Activated CD4-positive, alpha-beta T cell treated with anti-CD3 and anti-CD28 coated beads, Interleukin-2, amount 10 ng/mL, durations not matched to agents 24 days and 14 days (primary cell): ENCODE measurements at places on chromosomes 7 and 10.

DNA sequence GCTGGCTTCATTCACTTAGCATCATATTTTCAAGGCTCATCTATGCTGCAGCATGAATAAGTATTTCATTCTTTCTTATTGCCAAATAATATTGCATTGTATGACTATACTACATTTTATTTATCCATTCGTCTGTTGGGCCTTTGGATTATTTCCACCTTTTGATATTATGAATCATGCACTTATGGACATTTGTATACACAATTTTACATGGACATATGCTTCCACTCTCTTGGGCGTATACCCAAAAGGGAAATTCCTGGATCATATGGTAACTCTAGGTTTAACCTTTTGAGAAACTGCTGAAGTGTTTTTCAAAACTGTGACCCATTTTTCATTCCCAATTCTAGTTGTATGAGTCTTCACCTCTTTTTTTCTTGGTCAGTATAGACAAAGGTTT is 80.3 kb upstream of the GNAI1 start:
- H3K4me1 ChIP-seq: no peaks in the 10 kb centered on the region
- H3K36me3 ChIP-seq: no peaks in the 10 kb centered on the region
- H3K27ac ChIP-seq: no peak overlapping the region
- no peak overlapping the region for H3K4me3 ChIP-seq
- H3K27me3 ChIP-seq: no peaks in the 10 kb centered on the region

GRCh38 chr7:98294798-98295382 is 13.4 kb downstream of the BRI3 start:
- H3K27me3 ChIP-seq: no peaks in the 10 kb centered on the region
- H3K4me3 ChIP-seq: no peak overlapping the region
- peak; percentile 77 for DNase-seq
- H3K36me3 ChIP-seq: peaks cover 4% of the 10 kb centered on the region

- DNase-seq: peak; percentile 41
- no peaks in the 10 kb centered on the region for H3K36me3 ChIP-seq
- H3K27me3 ChIP-seq: no peaks in the 10 kb centered on the region
- H3K4me3 ChIP-seq: no peak overlapping the region
- H3K4me1 ChIP-seq: peaks cover 10% of the 10 kb centered on the region
- no peak overlapping the region for H3K27ac ChIP-seq
Observed at GRCh38 chr10:7945469-7946187, 108.9 kb upstream of the GATA3 start.

DNA sequence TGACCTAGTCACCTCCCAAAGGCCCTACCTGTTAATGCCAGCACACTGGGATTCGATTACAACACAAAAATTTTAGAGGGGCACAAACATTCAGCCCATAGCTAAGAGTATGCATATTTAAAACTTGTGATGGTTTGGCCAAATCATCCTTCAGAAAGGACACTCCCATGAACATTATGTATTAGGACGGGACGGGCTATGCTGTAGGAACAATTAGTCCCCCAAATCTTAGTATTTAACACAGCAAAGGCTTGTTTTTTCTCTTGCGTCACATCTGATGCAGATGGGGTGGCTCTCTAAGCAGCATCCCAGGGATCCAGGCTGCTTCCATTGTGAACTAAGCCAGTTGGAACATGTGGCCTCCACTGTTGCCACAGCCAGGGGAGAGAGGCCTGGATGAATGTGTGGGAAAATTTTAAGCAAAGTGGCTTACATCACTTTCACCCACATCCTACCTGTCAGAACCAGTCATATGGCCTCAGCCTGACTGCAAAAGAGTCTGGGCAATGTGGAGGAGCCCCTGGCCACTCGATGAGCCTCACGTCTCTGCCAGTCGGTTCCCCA is 26.6 kb downstream of the CHST3 start:
- peaks cover under 1% of the 10 kb centered on the region for H3K4me1 ChIP-seq
- H3K27me3 ChIP-seq: peaks cover 6% of the 10 kb centered on the region
- H3K36me3 ChIP-seq: no peaks in the 10 kb centered on the region

GRCh38 chr10:63683223-63683622 is 162.0 kb downstream of the REEP3 start:
- DNase-seq: no peak
- H3K27ac ChIP-seq: no peak overlapping the region
- no peak overlapping the region for H3K4me3 ChIP-seq
- H3K27me3 ChIP-seq: peaks cover 15% of the 10 kb centered on the region

GRCh38 chr7:104862719-104863118 is 151.3 kb upstream of the KMT2E start:
- no peak for DNase-seq
- peaks cover 19% of the 10 kb centered on the region for H3K27me3 ChIP-seq
- peaks cover 9% of the 10 kb centered on the region for H3K4me1 ChIP-seq
- H3K36me3 ChIP-seq: no peaks in the 10 kb centered on the region

- no peak overlapping the region for H3K4me3 ChIP-seq
- no peak for DNase-seq
- peaks cover 8% of the 10 kb centered on the region for H3K27me3 ChIP-seq
- H3K4me1 ChIP-seq: no peaks in the 10 kb centered on the region
- H3K36me3 ChIP-seq: no peaks in the 10 kb centered on the region
- no peak overlapping the region for H3K27ac ChIP-seq
Observed at GRCh38 chr7:110621289-110621688, 469.6 kb upstream of the LRRN3 start.

- peaks cover 1% of the 10 kb centered on the region for H3K27me3 ChIP-seq
- no peak overlapping the region for H3K27ac ChIP-seq
- peaks cover 6% of the 10 kb centered on the region for H3K4me1 ChIP-seq
Observed at GRCh38 chr7:22849172-22849571, 26.5 kb upstream of the TOMM7 start.

GRCh38 chr7:66099551-66100407 is 14.9 kb upstream of the CRCP start:
- peak; percentile 79 for DNase-seq
- peak overlapping the region; percentile 79 for H3K4me3 ChIP-seq
- H3K27me3 ChIP-seq: no peaks in the 10 kb centered on the region

- DNase-seq: no peak
- H3K4me3 ChIP-seq: no peak overlapping the region
- H3K36me3 ChIP-seq: no peaks in the 10 kb centered on the region
- H3K4me1 ChIP-seq: no peaks in the 10 kb centered on the region
Observed at GRCh38 chr7:116367171-116367813, 132.2 kb upstream of the CAV2 start.

DNA sequence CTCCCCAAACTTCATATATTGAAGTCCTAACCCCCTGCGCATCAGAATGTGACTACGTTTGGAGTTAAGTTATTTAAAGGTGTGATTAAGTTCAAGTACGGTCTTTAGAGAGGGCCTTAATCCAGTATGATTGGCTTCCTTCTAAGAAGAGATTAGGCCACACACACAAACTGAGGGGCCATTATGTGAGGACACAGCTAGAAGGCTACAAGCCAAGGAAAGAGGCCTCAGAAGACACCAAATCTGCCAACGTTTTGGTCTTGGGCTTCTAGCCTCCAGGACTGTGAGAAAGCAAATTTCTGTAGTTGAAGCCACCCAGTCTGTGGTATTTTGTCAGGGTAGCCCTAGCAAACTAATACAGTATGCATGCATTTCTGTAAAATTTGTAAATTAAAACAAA is 41.7 kb downstream of the REEP3 start:
- peaks cover 10% of the 10 kb centered on the region for H3K4me1 ChIP-seq
- no peak overlapping the region for H3K4me3 ChIP-seq
- H3K27ac ChIP-seq: no peak overlapping the region
- no peaks in the 10 kb centered on the region for H3K27me3 ChIP-seq

- DNase-seq: no peak
- no peak overlapping the region for H3K4me3 ChIP-seq
- no peak overlapping the region for H3K27ac ChIP-seq
Observed at GRCh38 chr10:123988694-123989093, 97.1 kb upstream of the CPXM2 start.

DNA sequence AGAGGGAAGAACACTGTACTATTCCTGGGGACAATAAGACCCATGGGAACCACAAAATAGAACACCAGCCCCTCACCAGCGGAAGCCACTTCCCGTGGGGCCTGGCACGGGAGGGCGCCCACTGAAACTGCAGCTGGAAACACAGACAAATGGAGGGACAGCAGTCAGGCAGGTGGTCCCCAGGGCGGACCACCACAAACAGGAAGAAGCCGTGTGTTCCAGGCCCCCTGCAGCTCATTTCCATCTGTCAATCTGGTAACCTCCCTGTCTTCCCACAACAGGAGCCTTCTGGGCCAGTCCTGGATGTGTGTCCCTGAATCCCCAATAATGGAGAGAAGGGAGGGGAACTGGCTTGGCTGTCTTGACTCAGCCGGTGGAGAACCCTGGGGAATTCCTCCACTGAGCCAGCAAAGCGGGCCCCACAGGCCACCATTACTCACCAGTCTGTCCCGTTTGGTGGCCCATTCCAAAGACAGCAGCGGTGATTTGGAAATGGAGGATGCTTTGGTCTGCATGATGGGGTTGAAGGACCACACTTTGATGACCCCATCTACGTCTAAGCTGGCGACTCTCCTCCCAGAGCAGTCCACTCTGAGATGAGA is 16.7 kb downstream of the WDR91 start:
- peaks cover 53% of the 10 kb centered on the region for H3K36me3 ChIP-seq
- no peak for DNase-seq
- peaks cover 8% of the 10 kb centered on the region for H3K4me1 ChIP-seq
- no peaks in the 10 kb centered on the region for H3K27me3 ChIP-seq
- H3K4me3 ChIP-seq: no peak overlapping the region

DNA sequence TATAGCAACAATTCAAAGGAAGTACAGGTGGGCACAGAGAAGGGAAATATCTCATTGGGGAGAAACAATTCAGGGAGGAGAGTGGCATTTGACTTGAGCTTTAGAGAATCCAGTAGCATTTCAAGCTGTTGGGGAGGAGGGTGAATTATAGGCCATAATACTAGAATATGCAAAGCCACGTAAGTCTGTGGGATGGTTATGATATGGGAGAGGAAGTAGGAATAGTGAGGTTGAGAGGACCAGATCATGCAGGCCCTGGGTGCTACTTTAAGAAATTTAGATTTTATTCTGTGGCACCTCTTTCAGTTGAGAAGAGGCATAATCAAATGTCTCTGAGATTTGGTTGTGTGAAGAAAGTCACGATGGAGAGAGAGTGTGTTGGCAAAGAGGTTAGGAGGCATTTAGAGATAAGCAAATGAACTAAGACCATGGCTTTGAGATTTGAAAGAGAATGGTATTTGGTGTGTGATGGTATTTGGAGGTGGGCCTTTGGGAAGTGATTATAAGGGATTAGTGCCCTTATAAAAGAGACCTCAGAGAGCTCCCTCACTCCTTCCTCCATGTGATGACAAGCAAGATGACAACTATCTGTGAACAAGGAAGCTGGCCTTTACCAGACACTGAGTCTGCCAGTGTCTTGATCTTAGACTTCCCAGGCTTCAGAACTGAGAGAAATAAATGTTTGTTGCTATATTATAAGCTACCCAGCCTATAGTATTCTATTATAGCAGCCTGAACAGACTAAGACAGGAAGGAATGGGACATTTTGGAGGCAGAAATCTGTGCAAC is 15.1 kb downstream of the ADD3 start:
- H3K36me3 ChIP-seq: peaks cover 14% of the 10 kb centered on the region
- H3K4me3 ChIP-seq: no peak overlapping the region
- H3K4me1 ChIP-seq: peaks cover 31% of the 10 kb centered on the region
